SJCRH30 (cell line): ENCODE measurements at places on chromosomes 3 and 15. TPM values are rescaled to one million over a fixed set of nuclear protein-coding genes. Genes with fewer than 3 reads are reported as not detected.

Gene UROC1
- total RNA-seq: not detected in 2 replicates

Gene C3orf49
- not detected in 2 replicates for total RNA-seq

Gene SERPINI2
- not detected in 2 replicates for total RNA-seq

GRCh38 chr3:185114756-185115155 lies 38.1 kb downstream of the C3orf70 start:
- DNase-seq: no peak

GRCh38 chr15:34594361-34594760 lies 10.9 kb upstream of the GOLGA8B start:
- no peak for DNase-seq

DNA sequence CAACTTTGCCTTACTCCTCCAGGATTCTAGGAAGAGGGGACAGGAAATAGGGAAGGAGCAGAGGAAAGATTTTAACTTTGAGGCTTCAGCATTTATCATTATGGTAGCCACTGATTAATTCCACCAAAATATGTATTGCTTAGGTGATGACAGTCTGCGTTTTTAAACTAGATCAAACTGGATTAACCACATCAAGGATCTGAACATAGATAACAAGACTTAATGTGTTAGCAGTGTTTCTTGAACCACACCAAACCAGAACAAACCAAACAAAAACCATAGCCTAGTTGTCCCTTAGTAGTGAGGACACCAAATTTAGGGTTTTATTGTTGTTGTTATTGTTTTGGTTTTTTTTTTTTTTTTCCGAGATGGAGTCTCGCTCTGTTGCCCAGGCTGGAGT lies 113.5 kb upstream of the LMOD3 start:
- no peak for DNase-seq

GRCh38 chr15:43406189-43406588 lies 35.3 kb downstream of the TUBGCP4 start:
- DNase-seq: no peak

Gene COL6A5
- not detected in 2 replicates for total RNA-seq

Gene CCR9
- total RNA-seq: not detected in 2 replicates

Gene INSYN1
- 0.05 TPM in 1 of 2 replicates, not detected in the other for total RNA-seq

- DNase-seq: no peak
Measured at GRCh38 chr15:96300836-96301235, 29.7 kb upstream of the NR2F2 start.
